GM13977 (cell line): ENCODE measurements at places on chromosomes 13 and 19.

DNA sequence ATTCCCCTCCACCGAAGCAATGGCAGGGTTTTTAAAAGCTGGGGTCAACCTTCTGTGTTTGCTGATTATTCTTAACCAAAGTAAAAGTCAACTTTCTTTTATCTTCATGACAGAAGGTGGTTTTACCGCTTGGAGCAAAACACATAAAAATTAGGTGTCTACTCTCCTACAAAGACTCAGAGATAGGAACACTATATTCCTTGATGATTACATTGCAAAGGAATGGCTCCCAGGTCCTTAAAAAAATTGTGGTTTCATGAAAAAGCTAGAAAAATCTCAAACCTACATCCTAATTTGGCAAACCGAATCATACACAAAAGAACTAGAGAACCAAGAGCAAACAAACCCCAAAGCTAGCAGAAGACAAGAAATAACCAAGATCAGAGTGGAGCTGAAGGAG, 760.4 kb upstream of the PCDH20 start:
- no peak for DNase-seq

DNA sequence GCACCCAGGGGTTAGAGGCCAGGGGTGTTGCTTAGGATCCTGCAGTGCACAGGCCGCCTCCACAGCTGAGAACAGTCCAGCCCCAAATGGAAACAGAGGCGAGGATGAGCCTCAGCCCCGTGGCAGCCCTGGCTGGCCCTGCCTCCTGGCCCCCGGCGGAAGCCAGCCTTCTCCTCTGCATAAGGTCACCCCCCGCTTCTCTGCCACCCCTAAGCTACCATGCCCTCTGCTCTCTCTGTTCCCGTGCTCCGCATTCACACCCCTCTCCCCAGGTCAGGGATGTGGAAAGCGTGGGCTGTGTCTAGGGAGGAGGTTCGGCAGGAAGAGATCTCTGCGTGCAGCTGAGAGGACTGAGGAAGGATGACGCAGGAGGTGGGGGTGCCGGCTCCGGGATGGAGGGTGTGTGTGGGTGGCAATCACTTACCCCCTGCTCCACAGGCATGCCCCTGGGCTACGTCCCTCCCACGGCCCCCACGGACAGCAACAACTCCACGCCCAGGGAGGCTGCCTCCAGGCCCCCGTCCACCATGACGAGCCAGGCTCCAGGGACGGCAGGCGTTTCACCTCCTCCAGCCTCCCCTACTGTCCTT, 6.0 kb downstream of the SSC5D start:
- no peak for DNase-seq

DNA sequence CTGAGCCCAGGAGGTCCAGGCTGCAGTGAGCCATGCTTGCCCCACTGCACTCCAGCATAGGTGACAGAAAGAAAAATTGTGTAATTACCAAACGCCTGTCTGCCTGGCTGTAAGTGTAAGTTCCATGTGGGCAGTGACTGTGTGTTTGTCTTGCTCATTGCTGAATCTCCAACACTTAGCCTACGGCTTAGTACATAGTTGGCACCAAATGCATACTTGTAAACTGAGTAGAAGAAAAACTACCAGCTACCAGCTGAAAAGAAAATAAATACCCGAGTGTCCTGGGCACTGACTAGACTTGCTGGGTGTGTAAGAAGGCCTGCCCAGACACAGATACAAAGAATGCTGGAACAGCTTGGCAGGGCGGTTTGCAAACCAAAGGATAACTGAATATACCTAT, 2.7 kb upstream of the CEBPG start:
- DNase-seq: no peak

DNA sequence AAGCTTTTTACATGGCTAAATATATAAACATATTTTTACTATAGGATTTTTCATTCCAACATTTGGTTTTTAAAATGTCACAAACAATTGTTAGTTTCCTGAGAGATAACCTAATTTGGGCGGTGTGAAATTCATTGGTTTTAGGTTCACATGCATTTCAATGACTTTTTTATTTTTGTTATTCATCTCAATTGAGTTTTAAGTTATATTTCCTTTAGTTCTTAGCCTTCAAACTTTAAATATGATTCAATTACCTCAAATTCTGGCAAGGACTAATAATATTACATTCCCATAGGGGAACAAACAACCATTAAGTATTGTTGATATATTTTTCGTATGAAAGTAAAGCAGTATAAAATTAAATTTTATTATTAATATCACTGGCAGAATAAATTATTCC, 265.3 kb downstream of the SLITRK6 start:
- DNase-seq: no peak

DNA sequence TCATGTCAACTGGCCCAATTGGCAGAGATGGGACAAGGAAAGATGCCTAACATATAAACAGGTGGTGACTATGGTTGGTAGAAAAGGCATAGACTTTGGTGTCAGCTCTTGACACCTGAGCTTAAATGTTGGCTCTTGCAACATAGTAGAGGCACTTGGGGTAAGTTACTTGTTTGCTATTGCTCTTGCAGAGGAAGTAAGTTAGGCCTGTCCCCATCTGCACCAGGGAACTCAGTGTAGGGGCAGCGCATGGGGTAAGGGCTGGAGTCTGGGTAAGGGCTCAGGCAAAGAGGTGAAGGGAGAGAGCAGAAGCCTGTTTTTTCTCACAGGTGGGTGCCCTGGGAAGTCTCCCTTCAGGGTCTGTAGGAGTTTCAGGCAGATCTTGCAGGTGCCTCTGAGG, 27.6 kb downstream of the ERICH6B start:
- DNase-seq: no peak

GRCh38 chr13:80906860-80907259, 565.9 kb upstream of the SPRY2 start:
- DNase-seq: no peak

GRCh38 chr19:35636651-35637050, 4.9 kb upstream of the ETV2 start:
- no peak for DNase-seq

- DNase-seq: no peak
Measured at GRCh38 chr19:42115705-42116104, 16.5 kb downstream of the POU2F2 start.

GRCh38 chr19:40945645-40946044, 45.4 kb upstream of the CYP2B6 start:
- no peak for DNase-seq

DNA sequence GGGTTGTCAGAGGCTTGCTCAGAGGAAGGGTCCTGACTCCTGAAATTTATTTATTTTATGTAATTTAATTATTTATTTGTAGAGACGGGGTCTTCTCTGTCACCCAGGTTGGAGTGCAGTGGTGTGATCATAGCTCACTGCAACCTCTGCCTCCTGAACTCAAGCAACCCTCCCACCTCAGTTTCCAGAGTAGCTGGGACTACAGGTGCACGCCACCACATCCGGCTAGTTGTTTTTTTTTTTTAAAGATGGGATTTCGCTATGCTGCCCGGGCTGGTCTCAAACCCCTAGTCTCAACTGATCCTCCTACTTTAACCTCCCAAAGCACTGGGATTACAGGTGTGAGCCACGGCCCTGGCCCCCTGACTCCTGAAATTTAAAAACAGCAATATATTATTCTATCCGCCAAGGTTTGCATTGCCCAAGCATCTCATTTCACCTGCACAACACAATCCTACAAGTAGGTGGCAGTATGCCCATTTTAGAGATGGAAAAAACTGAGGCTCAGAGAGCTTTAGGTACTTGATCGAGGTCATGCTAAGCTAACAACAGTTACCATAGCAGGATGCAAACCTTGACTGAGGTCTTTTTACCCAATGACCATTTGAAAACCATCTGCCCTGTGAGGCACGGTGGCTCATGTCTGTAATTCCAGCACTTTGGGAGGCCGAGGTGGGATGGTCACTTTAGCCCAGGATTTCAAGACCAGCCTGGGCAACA, 18.1 kb downstream of the ARHGEF18 start:
- peak; percentile 74 for DNase-seq

GRCh38 chr13:21759911-21760310, 89.0 kb downstream of the FGF9 start:
- DNase-seq: no peak

DNA sequence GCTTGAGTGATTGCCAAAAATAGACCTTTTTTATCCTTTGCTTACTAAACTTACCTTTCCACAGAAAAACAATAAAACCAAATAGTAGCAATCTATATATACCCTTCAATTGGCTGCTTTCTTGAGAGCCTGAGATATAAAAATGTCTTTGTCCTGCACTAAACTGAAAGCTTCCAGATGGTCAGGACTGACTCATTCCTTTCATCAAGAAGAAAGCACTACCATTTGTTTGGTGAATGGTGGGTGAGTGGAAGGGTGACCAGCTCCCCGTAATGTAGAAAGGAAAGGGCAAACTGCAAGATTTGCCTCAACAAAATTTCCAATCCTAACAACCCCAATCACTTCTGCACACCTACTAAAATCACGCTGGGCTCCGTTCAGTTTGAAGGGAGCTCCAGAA, 67.8 kb downstream of the SACS start:
- no peak for DNase-seq

DNA sequence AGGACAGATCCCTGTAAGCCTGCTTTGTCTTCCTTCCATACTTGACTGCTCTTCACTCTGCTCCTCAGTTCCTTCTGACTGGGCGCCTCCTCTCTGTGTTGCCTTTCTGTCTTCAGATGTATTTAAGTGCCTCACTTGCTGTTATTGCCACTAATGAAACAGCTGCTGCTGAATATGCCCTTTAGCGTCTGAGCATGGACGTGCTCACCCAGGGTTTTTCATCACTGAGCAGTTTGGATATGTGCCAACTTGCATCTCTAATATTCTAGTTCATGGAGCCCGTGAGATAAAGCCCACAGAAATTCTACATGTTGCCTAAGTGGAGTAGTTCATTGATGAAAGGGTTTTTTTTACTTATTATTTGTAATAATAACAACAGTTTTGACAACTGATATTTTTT, 198.2 kb downstream of the MYO16 start:
- DNase-seq: no peak

GRCh38 chr19:2051773-2052704, 995 bp upstream of the MKNK2 start:
- no peak for DNase-seq

DNA sequence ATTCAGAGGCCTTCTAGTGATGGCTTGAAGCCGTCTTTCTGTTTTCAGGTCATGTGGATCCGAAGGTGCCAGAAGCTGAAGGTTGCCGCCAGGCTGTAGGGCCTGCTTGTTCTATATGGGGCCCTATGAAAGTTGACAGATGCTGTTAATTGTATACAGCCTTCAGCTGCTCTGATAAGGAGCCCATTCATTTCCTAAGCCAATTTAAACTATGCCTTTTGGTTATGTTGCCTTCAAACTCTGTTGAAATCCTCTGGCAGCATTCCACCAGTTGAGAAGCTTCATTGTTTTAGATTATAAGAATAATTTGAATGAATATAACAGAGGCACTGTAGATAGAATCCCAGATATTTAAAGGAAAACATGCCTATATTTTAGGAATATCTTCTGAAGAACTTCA, 34.4 kb downstream of the RAP2A start:
- no peak for DNase-seq

- DNase-seq: no peak
Measured at GRCh38 chr13:44172281-44172810, 201.3 kb upstream of the SERP2 start.

GRCh38 chr19:31350693-31351055, 1.4 kb upstream of the TSHZ3 start:
- peak; percentile 36 for DNase-seq

DNA sequence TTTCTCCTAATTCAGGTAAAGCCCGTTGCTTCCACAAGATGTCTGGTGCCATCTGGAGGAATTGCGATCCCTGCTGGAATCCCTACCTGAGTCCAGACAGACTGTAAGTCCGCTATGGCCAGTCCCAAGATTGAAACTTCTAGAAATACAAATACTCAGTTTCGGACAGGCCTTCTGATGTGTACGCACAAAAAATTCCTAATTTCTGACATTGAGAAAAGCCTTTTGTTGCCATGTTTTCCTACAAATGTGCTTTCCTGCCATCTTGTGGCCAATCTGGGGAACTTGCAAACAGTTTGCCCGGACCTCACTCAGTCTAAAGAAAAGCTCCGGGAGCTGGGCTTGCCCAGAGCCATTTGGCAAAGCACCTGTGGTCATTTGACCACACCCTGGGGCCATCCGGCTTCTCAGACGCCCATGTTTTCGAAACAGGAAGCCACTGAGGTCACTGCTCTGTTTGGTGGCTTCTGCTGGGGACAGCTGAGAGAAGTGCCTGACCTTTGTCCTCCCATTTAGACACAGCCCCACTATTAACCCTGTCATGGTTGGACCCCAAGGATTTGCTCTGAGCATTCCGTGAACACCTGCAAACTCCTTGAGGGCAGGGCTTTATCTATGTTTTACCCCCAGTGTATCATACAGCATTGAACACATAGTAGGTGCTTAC, 79.4 kb downstream of the SLC15A1 start:
- peak; percentile 78 for DNase-seq

GRCh38 chr13:32116210-32116609, 84.6 kb downstream of the FRY start:
- DNase-seq: no peak

DNA sequence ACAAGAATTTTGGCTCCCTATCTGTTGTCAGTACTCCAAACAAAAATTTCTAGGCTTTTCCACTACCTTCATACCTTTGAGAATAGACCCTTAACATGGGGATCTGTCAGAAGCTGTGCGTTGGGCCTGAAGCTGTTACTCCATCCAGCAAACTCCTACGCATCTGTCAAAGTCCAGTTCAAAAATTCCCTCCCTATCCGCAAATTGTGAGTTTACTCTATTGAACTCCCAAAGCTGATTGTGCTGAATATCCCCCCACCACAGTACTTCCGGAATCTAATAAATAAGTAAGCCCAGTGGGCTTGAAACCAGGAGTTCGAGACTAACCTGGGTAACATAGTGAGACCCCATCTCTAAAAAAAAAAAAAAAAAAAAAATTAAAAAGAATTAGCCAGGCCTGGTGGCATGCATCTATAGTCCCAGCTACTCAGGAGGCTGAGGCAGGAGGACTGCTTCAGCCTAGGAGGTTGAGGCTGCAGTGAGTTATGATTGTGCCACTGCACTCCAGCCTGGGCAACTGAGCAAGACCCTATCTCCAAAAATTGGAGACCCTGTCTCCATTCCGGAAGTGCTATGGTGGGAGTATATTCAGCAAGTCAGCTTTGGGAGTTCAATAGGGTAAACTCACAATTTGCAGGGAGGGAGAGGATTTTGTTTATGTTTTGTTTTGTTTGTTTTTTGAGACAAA, 930 bp upstream of the FBN3 start:
- no peak for DNase-seq

- no peak for DNase-seq
Measured at GRCh38 chr13:94254737-94255136, 224.7 kb downstream of the DCT start.

GRCh38 chr19:35565016-35565856, 1.8 kb upstream of the ATP4A start:
- no peak for DNase-seq
